ENCODE measurements at places on chromosomes 4 and X.

GRCh38 chrX:110992611-110993010 lies 103.4 kb upstream of the PAK3 start:
- DNase-seq = no peak

DNA sequence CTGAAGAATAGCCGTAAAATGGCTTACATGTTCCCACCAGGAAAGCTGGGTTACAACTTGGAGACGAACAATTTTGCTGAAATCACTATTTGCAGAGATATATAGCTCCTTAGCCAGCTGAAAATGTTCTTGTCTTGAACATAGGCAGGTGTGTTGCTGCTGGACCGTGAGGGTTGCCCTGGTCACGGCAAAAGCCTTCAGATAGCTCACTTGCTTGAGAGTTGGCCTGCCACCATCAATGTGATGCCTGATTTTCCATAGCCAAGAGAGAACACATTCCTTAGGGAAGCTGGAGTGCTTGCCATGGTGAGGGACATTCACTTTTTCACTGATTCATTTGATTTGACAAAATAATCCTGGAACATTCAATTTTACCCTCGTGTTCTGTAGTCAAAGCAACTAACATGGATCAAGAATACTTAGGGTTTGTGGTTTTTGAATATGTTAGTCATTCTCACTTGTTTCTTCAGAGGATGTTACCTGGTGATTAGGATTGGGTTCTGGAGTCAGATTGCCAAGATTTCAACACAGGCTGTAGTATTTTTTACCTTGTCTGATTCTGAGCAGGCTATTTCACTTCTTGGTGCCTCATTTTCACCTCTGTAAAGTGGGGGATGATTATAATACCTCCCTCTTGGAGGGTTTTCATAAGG lies 536.9 kb downstream of the RAPGEF2 start:
- DNase-seq = no peak

GRCh38 chrX:47523713-47524166 lies 37.3 kb upstream of the ARAF start:
- DNase-seq = no peak

GRCh38 chr4:24768604-24769003 lies 26.8 kb upstream of the SOD3 start:
- no peak for DNase-seq

DNA sequence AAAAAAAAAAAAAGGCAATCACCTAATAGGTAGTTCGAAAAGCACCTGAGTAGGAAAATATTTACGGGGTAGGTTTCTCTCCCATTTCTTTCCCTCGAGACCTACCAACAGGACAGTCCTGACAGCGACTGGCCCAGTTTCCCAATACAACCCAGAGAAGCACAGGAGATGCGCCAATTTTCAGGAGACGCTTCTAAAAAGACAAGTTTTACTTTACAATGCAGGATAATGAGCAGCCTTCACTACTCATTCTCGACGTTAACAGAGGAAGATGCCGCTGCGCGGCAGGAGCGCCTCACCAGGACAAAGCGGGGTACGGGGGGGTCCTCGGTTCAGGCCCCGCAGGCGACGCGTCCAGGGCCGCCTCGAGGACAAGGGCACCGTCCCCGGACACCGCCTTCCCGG lies 708 bp downstream of the BCLAF3 start:
- no peak for DNase-seq

DNA sequence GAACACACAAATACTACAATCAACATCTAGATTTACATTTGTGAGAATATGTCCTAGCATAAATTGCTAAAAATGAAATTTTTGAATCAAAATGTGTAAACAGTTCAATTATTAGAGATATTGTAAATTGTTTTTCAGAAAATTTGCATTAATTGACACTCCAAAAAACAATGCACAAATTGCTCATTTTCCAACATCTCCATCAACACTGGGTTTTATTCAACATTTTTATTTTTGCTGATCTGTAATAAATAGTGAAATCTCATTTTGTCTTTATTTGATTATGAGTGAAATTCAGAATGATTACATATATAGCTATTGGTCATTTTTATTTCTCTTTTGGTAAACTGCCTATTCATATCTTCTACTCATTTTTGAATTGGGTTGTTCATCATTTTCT lies 120.0 kb upstream of the GRIA3 start:
- no peak for DNase-seq

DNA sequence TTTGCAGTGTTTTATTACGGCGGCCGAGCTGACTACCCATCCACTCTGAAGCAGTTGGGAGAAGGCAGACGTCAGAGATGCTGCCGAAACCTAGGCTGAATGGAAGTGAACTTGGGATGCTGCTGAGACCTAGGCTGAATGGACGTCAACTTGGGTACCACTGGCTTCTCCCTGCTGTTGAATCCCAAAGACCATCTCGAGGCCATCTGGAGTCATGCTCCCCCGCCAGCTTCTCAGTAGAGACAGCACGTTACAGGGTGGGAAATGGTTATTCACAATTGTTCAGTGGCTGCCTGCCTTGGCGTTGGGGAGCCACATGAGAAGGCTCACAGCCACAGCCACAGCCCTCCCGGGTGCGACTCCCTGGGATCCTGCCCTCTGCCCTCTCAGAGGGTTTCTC lies 40.9 kb downstream of the P2RY8 start:
- no peak for DNase-seq

DNA sequence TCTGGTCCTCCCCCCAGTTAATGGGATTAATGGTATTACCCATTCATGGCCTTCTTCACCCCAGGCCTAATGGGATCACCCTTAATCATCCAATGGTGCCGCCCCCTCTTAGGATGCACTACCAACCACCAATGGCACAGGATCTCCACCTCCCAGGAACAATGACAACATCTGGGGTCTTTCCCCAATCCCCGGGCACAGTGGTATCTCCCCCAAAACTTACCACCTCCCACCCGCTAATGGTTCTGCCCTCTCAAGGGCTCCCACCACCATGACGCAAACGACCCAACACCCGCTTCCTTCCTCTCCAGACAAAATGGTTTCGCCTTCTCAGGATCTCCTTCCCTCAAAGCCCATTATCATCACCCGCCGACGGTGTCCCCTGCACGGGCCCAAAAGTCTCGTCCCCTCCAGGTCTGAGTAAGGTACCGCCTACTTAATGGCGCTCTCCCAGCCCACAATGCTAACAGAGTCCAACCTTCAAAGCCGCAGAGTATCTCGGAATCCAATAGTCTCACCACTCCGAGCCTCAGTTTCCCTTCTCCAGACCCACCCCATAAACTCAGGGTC lies 458 bp downstream of the GRIPAP1 start:
- DNase-seq = peak; percentile 1

DNA sequence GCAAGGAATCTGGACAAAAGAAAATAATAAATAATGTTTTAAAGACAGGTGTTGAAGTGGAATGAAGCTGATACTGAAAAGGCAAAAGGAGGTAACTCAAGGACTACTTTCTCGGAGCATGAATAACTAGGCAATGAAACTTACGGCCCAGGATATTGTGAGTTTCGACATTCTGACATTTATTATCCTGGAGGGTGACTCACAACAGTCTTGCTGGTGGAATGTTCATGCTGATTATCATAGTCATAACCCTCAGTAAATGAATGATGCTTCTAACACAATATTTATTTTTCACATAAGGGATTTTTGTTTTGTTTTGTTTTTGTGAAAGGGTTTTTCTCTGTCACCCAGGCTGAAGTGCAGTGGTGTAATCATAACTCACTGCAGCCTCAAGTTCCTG lies 147.0 kb upstream of the HPGD start:
- DNase-seq = no peak

- DNase-seq = no peak
Observed at GRCh38 chrX:113512700-113513395, 672.2 kb upstream of the AMOT start.

DNA sequence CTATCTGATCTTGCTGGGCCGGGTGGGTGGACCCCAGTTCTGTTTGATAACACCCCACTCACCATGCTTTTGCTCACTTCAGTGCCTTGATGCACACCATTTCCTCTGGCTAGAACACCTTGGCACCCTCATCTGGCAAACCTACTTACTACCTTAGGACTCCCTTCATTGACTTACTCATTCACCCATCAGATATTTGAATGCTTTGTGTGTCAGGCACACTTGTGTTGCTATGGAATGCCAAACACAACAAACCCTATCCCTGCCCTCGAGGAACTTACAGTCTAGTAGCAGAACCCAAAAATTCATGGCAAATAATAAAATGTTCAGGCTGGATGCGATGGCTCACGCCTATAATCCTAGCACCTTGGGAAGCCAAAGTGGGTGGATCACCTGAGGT lies 13.9 kb downstream of the CCNG2 start:
- DNase-seq = no peak

- no peak for DNase-seq
Observed at GRCh38 chr4:87058356-87059073, 123.7 kb downstream of the AFF1 start.

DNA sequence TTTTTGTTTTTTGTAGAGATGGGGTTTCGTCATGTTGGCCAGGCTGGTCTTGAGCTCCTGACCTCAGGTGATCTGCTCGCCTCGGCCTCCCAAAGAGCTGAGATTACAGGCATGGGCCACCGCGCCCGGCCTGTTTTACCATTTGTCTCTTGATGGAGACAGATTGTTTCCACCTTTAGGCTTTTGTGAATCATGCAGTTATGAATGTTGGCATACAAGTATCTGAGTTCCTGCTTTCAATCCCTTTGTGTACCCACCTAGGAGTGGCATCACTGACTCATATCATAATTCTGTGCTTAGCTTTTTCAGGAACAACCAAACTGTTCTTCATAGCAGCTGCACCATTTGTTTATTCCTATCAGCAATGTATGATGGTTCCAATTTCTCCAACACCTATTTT lies 20.2 kb upstream of the MGST2 start:
- DNase-seq = no peak

GRCh38 chr4:36241771-36242170 lies 2.5 kb downstream of the ARAP2 start:
- no peak for DNase-seq

GRCh38 chr4:20666012-20666860 lies 34.0 kb upstream of the PACRGL start:
- no peak for DNase-seq

- no peak for DNase-seq
Observed at GRCh38 chr4:102217345-102217744, 127.9 kb downstream of the SLC39A8 start.

GRCh38 chr4:13543839-13544605 lies at the start of gene NKX3-2:
Gene NKX3-2, minus strand, starts transcription at chr4:13544508. Its CDS starts 94 bp downstream, at chr4:13544414.
- no peak for DNase-seq

GRCh38 chr4:25174674-25175073 lies 14.4 kb upstream of the SEPSECS start:
- no peak for DNase-seq

DNA sequence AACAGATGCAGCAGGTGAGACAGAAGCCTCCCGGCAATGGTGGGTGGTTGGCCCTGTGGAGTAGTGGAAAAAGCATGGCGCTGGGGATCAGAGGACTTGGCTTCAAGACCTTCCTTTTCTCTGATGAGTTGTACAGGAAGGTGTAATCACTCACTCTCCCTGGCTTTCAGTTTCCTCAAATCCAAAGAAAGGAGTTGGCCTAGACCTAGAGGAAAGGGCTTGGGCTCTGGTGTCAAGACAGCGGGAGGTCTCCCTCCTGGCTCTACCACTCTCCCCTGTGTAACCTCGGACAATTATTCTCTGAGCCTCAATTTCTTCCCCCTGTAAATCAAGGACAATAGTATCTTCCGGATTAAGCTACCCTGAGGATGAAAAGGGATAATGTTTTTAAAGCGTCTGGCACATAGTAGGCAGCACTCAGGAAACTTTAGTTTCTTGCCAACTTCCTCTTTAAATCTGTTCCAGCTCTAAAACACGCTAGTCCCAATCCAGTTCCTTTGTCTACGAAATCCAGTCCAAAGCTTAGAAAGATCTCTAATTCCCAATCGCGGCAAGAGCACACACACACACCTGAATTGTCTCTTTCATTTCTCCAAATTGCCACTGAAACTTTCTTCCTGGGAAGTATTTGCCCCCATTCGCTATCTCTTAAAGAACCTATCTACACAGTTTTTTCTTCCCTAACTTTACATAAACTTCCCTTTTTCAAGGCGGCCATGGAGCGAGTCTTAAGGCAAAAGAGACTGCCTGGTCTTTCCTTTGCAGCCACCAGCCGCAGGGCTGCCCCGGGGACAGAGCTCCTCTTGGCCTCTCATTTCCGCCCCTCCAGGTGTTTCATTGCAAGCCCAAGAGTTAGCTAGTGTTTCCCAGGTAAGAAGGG lies 29.9 kb upstream of the GPC4 start:
- no peak for DNase-seq

DNA sequence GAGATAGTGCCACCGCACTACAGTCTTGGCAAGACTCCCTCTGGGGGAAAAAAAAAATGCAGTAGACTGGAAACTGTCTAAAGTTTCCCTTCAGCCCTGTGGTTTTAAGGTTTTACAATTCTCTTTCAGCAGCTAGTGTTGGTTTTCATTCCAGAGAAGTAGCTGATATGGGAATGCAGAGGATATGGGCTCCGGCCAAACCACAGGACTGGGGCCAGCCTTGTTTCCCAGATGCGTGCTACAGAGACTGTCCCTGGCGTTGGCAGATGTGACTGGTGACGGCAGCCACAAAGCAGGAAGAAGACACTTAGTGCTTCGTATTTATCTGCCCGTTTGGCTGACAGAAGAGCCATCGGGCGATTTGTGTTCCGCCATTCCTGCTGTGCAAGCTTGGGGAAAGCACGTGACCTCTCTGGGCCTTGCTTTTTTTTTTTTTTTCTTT lies 43.2 kb downstream of the ZBTB49 start:
- no peak for DNase-seq

- DNase-seq = no peak
Observed at GRCh38 chr4:14864365-14865030, 137.8 kb upstream of the CPEB2 start.

GRCh38 chr4:184536065-184536880 lies 61.9 kb upstream of the IRF2 start:
- DNase-seq = no peak

DNA sequence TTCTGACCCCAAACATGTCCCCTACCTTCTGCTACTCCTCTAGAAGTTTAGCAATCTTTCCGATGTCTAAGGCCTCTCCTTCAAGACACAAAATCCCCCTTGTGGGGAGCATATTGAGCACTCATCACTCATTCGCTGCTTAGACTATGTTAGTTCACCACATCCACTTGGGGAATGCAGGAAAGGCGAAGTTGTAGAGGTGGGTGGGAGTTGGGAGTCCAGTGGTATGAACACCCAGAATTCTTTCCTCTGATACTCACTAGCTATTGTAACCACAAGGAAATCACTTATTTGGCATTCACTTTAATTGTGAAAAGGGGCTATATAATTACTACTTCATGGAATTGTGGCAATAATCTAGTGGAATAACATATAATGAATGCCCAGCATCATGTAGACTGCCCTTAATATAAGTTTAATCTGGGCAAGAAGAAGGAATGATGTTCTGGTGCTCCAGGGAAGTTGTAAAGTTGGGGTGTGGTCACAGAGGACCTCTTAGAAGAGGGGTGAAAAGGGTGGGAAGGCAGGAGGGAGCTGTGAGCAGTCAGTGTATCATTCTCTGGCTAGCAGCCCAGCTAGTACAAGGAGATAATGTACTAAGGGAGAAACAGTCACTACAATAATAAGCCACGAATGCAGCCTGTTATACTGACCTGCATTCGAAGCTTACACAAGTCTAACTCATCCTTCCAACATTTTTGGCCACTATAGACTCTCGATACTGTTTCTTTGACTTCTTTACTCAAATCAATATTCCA lies 468.2 kb upstream of the DIPK2B start:
- no peak for DNase-seq

Measured in stimulated activated CD8-positive, alpha-beta memory T cell treated with anti-CD3 and anti-CD28 coated beads, Interleukin-15, amount 100 ng/mL, for 24 hours (primary cell).